ENCODE measurements at places on chromosomes 2 and 18.

DNA sequence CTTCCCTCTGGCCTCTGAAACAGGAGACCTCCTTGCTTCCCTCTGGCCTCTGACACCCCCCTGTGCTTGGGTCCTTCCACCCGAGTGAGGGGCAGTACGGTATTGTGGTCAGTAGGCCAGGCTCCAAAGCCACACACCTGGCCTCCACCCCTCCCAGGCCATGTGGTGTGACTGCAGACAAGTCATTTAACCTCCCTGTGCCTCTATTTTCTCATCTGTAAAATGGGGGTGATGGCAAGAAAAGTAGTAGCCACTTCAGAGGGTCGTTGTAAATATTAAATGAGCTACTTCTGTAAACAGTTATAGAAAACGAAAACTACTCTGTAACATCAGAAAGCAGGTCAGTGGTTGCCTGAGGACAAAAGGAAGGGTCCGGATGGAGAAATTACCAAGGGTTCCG lies 74.2 kb downstream of the SMAD7 start:
- no peak for DNase-seq

- no peak for DNase-seq
These were observed 165.1 kb downstream of the ZNF521 start for GRCh38 chr18:25186871-25187270.

GRCh38 chr2:71674158-71674851 lies 220.9 kb downstream of the DYSF start:
- DNase-seq: no peak

GRCh38 chr2:58042486-58042970 lies 4.1 kb upstream of the VRK2 start:
- DNase-seq: no peak

DNA sequence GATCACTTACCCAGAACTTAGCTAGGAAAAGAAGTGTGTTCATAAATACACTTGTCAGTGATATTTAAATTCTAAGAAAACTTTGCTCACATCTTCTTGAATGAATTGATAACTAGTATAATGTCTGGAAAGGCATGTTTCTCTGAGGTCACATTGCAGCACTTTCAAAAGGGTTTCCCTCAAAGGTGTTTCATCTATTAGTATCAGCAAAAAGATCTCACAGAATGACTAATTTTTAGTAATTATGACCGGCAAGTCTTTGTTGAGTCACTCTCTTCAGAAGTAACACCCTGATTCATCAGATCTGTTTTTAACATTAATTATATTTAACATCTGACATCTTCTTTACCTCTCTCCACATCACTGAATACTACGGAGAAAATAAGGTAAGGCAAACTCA lies 222.3 kb downstream of the IKZF2 start:
- DNase-seq: no peak

DNA sequence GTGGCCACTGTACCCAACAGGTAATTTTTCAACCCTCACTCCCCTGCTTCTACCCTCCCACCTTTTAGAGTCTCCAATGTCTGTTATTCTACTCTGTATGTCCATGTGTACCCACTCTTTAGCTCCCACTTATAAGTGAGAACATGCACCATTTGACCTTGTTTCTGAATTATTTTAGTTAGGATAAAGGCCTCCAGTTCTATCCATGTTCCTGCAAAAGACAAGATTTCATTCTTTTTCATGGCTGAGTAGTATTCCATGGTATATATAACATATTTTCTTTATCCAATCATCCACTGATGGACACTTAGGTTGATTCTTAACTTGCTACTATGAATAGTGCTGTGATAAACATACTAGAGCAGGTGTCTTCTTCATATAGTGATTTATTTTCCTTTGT lies 9.1 kb downstream of the PECR start:
- no peak for DNase-seq

DNA sequence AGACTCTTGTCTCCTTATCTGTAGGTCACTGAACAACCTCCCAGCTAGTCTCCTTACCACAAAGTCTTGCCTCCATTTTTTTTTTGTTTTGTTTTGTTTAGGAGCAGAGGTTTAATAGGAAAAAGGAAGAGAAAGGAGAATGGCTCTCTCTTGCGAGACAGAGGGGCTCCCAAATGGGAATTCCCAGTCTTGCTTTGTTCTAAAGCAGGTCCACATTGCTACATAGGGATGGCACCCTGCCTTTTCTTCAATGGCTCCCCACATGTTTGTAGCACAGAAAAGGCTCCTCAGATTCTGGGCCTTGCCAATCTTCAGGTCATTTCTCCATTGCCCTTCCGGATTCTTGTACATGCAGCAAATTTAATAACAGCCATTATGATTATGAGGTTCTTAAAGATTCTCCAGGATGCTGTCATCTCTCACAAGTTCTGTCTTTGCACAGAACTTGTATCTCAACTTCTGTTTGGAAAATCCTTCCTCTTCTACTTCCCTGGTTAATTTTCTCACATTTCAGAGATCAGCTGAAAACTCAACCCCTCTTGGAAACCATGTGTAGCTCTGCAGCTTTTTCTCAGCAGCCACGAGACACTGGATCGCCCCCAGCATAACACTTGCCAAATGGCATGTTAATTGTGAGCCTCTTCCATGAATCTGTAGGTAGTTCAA lies 23.6 kb downstream of the IL1F10 start:
- DNase-seq: no peak

- no peak for DNase-seq
These were observed 379.3 kb downstream of the BCL11A start for GRCh38 chr2:60174146-60174545.

DNA sequence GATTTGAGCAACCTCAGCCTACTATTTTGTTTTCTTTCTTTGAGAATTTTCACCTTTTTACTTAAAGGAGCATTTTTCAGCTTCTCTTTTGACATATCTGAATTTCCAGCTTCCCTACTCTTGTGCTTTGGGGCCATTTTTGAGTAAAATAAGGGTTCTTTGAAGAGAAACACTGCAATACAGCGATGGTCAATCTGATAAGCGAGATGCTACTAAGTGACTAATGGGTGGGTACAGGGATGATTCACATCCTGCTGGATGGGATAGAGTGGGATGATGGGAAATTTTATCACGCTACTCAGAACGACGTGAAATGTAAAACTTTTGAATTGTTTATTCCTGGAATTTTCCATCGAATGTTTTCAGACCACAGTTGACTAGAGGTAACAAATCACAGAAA lies 211.5 kb downstream of the TMEM247 start:
- DNase-seq: no peak

- no peak for DNase-seq
These were observed 87.2 kb downstream of the EPHA4 start for GRCh38 chr2:221484761-221485502.

DNA sequence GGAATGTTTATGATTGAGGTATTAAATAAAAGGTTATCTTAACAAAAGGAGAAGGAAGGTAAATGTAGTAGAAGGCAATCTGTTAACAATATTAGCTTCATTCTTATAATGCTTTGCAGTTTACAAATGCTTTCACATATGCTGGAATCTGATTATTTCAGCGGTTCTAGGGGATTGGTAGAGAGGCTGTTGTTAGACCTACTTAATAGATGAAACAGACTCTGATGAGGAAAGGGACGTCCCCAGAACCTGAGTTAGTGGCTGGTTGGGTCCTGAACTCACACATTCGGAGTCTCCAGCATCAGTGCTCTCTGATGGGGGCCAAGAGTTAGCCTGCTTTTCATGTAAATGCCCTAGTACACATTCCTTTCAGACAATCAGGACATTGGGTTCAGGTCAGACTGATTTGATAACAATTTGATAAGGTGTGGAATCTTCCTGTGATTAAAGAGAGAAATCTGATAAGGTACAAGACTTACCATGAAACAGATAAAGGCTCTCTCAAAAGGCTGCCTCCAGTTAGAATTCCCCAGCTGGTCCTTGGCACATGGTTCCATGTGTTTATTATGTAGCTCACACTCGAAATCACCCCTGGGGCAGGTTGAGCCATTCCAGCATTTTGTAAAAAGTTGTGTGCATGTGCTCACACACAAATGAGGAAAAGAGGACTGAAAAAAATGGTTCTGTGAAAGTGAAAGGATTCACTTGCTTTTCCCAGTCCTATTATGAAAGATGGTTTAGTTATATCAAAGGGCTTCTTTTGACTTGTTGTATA lies 103.1 kb downstream of the GPD2 start:
- DNase-seq: no peak

- DNase-seq: no peak
These were observed 55.3 kb upstream of the LGALSL start for GRCh38 chr2:64398516-64399129.

DNA sequence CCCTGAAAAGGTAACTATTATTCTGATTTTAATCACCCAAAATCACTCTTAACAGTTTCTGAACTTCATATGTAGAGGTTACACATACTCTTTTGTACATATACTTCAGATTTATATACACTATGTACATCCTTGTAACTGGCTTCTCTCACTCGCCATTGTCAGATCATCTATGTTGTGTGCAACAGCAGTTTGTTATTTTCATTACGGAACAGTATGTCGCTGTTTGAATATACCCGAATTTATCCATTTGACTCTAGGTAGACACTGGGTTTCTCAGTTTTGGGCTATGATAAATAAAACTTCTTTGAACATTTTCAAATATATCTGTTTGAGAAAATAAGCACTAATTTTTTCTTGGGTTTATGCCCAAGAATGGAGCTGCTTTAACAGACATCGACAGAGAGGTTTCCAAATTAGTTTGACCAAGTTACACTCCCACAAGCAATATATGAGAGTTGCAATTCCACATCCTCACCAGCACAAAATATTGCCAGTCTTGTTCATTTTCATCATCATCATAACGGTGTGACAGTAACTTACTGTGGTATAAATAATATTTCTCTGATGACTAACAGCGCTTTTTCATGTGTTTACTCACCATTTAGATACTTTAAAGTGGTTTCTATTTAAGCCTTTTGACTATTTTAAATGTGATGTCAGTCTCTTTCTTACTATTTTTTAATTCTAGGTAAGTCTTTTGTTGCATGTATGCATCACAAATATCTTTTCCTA lies 80.9 kb downstream of the SMC6 start:
- DNase-seq: no peak

- peak; percentile 40 for DNase-seq
These were observed 38.5 kb downstream of the KCTD18 start for GRCh38 chr2:200471324-200471848.

GRCh38 chr2:207970147-207970825 lies 55.0 kb downstream of the PLEKHM3 start:
- DNase-seq: no peak

DNA sequence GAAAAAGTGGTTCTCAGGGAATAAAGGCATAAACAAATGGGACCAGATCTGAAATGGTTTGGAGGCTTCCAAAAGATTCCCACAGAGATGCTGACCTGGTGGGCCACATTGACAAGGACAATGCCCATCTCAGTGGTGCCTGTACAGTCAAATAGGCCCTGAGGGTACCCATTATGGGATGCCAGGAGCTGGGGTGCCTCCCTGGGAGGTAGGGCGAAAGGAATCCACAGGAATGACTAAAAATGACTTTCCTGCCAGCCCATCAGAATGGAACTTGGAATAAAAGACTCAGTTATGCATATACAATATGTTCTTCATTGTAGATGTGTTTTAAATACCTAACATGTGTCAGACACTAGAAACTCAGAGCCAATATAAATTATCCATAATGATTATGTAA lies 248.5 kb downstream of the RNF144A start:
- no peak for DNase-seq

GRCh38 chr2:240296476-240297255 lies 138.8 kb upstream of the GPC1 start:
- DNase-seq: no peak

Data from GM12891 (cell line).